Naive B cell (primary cell): ENCODE measurements at places on chromosomes 4 and X.

DNA sequence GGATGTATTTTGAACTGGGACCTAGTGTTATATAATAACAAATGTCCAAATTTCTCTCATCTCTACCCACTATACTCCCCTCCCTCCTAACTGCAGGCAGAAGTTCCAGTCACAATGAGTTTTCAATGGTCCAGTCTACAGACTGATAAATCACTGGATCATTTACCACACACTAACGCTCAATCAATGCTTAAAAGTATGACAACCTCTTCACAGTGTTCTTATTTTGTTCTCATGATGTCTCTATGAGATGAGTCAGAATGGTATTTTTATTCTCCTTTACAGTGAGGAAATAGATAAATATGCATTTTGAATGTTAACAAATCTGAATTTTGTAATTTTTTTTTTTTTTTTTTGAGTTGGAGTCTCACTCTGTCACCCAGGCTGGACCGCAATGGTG lies 83.7 kb upstream of the ETNPPL start:
- no peak for DNase-seq

GRCh38 chr4:123255971-123256370 lies 140.6 kb upstream of the SPRY1 start:
- no peak for DNase-seq

GRCh38 chrX:66038115-66038514 lies 1.8 kb downstream of the VSIG4 start:
- DNase-seq = no peak

DNA sequence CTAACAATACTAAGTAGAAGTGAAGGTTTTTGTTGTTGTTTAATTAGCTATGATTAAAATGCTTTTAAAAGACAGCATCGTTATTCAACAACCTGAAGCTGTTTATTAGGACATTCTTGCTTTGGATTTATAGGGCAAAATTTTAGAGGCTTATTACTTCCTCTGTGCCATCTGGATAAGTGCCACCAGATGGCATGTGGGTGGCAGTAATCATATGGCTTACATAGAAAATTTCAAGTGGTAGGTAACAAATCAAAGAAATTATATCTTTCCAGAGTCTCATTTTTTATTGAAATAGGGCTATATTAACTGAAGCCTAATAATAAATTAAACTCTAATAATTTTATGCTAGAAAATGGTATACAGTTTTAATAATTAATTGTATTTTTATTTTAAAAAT lies 83.3 kb upstream of the HTR2C start:
- DNase-seq = no peak

DNA sequence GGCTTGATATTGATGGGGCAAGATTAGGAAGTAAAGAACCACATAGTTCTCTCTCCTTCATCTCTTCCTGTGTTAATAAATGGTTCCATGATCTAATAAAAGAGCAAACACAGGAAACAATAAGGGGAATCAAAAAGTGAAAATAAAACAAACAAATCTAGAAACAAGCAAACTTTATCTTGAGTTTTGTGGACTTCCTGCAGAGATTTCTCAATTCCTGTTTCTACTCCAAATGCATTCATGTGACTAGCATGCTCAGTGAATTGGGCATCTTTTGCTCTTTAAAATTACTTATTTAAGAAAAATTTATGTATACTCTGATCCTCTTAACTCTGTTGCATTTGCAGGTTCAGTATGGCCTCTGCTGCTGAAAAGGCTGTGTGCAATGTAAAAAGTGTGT lies 682.0 kb downstream of the KCTD8 start:
- peak; percentile 3 for DNase-seq

GRCh38 chrX:57380026-57380796 lies 93.7 kb downstream of the FAAH2 start:
- no peak for DNase-seq

DNA sequence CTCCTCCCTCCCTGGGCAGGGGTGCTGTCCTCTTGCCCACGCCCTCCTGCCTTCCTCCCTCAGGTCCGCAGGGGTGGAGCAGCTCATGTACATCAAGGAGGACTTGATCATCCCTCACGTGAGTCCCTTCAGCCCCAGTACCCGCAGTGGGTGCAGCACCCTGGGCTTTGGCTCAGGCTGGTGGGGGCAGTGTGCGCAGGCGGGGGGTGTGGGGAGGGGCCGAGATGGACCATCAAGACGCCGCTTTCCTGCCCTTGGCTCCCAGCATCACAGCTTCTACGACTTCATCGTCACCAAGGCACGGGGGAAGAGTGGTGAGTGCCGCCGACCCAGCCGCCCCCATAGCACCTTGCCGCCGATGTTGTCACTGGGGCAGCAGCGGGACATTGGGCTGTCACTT lies 5.7 kb downstream of the FAM50A start:
- DNase-seq = no peak

GRCh38 chr4:54386042-54386669 lies 157.1 kb downstream of the PDGFRA start:
- no peak for DNase-seq

DNA sequence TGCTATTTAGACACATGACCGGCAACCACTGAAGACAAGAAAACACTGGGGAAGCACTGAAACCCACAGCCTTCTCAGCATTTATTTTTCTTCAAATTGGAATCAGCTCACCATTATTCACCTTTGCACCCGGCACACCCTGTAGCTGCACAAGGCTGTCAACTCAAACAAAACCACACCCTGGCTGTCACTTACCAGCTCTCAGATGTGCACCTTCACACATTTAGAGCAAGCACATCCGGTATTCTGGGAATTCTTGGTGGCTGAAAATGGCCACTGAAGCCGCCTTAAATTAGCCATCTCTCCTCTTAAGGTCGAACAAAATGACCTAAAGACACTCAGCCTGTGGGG lies 5.9 kb downstream of the ZFYVE28 start:
- DNase-seq = no peak

DNA sequence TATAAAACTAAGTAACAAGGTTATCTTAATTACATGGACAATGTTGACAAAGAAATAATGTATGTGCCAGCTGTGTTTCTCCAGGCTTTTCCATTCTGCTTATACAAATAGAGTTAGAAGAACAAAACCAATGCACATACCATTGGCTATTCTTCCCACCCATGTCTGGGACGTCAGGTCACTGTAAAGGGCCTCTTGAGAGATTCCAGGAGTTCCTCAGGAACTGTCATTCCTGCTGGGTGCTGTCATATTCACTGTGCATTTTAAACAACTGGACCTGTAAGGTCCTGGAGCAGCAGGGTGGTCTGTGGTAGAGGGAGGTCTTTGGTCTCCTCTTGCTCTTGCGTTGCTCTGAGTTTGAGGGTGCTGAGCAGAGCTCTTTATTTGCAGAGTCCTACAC lies 74.6 kb upstream of the AP1S2 start:
- DNase-seq = no peak

DNA sequence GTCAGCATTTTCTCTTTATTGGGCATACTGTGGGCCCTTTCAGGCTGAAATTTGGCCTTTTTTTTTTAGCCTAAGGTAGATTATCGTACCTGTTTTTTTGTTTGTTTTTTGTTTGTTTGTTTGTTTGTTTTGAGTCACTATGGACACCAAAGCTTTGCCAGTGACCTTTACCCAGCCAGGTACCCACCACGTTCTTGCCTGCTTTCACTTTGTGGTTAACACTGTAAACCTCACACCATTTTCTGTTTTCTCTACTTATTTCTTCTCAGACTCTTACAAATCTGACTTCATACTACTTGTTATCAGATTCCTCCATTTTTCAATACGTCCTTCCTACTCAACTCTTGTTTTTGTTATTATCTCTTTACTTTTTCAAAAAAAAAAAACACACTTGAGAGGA lies 81.5 kb downstream of the ZNF674 start:
- DNase-seq = no peak

GRCh38 chrX:13747836-13748235 lies 13.3 kb downstream of the OFD1 start:
- DNase-seq = peak; percentile 34

GRCh38 chr4:145154573-145154972 lies 25.8 kb downstream of the OTUD4 start:
- peak; percentile 17 for DNase-seq

- no peak for DNase-seq
These were observed 3.2 kb downstream of the TMEM144 start for GRCh38 chr4:158213466-158213865.

- DNase-seq = no peak
These were observed 130.0 kb downstream of the AR start for GRCh38 chrX:67673741-67674274.

DNA sequence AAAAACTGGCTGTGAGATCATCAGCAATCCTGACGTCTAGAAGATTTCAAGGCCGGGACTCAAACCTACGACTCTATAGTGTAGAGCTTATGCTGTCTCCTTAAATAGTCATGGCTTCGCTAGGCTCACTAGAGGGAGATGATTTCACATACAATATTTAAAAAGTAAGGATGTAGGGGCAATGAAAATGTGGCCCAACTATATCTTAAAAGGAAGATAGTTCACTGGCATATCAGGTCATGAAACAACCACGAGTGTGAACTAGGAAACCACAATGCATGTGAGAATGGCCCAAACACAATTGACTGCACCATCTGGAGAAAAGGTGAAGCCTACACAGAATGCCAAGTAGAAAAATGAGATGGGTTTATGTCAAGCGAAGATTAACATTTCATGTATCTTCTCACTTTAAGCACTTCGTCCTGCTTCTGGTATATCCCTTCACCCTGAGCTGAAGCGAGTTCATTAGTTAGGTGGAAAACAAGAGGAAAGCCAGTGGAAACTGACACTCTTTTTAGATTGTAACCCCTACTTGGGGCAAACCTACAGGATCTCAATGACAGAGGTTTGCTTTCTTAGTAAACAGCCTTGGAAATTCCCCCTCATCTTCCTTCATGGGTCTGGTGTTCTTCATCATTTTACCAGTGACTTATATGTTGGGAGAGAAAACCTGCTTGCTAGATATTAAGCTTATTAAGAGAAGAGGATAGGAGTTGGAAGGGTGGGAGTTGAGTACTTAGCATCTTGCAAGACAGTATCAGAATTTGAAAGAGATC lies 17.4 kb downstream of the FAM9C start:
- no peak for DNase-seq

DNA sequence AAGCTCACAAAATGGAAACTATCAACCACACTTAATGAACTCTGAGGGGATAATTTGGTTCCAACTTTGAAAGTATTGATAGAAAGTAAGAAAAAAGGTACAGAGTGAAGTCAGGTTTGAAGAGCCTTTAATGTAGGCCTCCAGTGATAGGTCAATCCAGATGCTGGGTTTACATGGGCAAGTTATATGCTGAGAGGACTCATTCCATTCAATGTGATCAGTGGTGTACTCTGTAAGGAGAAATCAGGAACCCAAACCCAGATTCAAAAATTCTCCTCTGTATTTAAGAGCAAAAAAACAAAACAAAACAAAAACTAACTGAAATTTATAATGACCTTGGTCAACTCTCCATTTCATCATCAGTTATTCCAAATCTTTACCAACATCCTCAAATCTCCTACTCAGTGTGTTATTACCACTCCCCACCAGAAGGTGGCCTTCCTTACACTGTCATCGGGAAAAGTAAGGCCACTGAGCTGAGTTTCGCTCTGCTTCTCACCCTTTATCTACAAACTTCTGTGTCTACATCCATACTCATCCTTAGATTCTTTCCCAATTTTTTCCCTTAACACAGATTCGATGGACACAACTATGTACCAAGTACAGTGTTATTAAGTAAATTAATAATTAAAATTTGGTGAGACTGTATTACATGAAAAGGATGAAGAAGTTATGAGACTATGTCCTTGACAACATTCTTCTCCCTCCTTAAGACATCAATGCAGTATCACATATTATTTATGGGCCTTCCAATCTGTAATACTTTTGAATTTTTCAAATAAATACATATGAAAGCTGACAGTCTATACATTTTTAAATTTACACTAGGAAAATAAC lies 88.3 kb downstream of the ZAR1 start:
- peak; percentile 46 for DNase-seq

DNA sequence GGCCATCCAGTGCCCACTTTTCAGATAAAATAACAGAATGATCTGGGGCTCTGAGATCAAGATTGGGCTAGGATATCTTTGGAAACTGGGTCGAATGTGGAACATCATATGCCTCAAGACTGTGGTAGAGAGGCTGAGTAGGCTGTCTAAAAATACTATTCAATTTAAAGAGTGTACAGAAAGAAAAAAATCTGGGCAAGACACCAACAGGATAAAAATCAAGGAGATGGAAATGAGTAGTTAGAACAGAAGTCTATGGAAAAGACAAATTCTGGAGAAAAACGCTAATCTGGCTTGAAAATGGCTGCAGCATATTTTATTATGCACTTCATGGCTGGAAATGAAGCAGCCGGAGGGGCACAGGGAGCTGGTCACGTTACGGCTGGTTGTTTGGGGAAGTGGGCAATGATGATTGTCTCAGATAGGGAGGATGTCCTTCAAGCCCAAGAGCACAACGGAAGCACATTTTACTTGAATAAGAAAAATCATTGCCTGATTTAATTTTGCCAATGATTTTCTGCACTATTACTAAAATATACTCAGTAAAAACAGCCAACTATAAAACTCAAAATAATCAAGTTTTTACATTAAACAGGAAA lies 27.1 kb upstream of the MAPK10 start:
- DNase-seq = no peak

- no peak for DNase-seq
These were observed 54.6 kb upstream of the ATP8A1 start for GRCh38 chr4:42711496-42711895.

DNA sequence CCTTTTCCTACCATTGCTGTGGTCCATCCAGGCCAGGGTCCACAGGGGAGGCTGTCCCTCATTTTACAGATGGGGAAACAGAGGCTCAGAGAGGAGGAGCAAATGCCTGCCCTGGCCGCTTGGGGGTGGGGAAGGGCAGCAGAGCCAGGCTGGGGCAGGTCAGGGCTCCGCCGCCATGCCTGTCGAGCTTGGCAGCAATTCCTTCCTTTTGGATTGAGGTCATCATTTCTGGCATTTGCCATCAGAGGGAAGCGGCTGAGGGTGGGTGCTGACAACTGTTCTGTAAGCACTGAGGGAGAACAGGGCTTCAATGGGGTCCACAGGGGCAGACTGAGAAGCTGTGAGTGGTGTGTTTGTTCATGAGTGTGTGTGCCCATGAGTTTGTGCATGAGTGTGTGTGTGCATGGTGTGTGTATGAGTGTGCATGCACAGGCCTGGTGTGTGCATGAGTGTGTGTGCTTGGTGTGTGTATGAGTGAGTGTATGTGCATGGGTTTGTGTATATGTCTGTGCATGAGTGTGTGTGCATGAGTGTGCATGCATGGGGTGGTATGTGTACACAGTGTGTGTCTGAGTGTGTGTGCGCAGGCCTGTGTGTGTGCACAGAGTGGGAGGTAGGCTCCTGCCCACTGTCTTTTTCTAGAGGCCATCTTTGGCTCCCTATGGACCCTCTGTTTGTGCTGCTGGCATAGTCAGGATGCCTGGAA lies 115.2 kb downstream of the SORCS2 start:
- no peak for DNase-seq

DNA sequence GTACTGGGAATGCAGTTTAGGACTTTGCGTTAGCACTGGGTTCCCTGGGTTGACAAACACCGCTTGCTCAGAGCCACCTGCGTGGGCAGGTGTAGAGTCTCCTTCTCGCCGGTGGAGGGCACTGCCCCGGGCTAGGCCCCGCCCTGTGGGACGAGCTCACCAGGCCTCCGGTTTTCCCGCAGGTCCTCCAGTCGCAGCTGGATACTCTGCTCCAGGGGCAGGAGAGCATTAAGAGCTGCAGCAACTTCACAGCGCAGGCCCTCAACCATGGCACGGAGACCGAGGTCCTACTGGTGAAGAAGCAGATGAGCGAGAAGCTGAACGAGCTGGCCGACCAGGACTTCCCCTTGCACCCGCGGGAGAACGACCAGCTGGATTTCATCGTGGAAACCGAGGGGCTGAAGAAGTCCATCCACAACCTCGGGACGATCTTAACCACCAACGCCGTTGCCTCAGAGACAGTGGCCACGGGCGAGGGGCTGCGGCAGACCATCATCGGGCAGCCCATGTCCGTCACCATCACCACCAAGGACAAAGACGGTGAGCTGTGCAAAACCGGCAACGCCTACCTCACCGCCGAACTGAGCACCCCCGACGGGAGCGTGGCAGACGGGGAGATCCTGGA lies 49.2 kb upstream of the MND1 start:
- no peak for DNase-seq
